Stimulated activated CD8-positive, alpha-beta memory T cell treated with anti-CD3 and anti-CD28 coated beads, Interleukin-7, amount 100 ng/mL, for 4 hours (primary cell): ENCODE measurements at places on chromosomes 7 and 10.

DNA sequence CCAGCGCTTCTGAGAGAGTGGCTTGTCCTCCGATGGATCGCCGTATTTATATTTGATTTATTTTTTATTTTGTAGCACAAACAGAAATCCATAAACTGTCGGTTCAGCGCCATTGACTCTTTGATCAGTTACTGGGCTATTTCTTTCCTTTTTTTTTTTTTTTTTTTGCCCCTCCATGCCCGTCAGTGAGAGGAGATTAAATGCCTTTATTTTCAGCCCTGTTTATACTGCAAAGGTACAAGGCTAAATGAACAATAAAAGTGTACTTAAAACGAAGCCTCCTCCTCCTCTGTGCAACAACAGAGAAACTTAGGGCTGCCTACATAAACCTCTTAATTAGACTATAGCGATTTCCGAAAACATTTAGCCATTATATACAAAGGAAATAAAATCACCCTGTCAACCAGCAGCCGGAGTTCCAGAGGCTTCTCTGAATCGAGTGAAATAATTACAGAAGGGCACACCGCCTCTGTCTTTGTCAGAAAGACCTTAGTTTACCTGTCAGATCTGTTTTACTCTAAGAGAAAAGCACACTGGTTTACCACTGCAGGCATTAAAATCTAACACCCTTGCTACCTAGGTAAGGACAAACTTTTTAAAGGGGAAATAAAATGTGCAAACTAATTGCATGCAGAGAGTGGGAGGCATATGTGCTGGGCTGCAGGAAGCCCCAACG, 3.5 kb downstream of the EBF3 start:
- no peak for DNase-seq

DNA sequence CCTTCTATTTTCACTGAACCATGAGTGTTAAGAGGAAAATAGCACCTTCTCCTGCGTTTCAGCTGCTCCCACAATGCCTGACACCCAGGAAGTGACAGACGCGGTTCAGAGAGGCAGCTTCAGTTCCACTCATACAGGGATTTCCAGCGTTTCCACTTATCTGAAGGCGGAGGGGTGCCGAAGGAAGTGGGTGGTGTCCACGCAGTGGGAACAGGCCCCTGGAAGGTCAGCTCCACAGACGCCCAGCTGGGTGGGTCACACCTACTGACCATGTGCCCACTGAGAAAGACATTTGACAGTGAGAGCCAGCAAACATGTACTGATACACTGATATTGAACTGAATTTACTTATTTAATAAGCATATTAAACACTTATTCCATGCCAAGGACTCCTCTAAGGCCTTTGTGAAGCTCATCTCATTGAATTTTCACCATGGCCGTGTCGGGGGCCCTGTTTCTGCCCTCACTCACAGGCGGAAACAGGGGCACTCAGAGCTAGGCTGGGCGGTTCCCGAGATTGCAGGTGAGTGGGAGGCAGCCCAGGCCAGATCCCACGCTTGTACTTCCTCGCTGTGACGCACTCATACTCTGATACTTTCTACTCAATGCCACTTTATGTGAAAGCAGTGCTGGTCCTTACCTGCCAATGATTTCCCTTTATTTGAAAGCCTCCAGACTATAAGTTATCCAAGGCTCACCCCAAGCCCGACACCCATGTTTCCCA, 96.8 kb downstream of the TCERG1L start:
- DNase-seq: no peak

- DNase-seq: no peak
Measured at GRCh38 chr10:133489816-133490588, 36.3 kb downstream of the SCART1 start.

DNA sequence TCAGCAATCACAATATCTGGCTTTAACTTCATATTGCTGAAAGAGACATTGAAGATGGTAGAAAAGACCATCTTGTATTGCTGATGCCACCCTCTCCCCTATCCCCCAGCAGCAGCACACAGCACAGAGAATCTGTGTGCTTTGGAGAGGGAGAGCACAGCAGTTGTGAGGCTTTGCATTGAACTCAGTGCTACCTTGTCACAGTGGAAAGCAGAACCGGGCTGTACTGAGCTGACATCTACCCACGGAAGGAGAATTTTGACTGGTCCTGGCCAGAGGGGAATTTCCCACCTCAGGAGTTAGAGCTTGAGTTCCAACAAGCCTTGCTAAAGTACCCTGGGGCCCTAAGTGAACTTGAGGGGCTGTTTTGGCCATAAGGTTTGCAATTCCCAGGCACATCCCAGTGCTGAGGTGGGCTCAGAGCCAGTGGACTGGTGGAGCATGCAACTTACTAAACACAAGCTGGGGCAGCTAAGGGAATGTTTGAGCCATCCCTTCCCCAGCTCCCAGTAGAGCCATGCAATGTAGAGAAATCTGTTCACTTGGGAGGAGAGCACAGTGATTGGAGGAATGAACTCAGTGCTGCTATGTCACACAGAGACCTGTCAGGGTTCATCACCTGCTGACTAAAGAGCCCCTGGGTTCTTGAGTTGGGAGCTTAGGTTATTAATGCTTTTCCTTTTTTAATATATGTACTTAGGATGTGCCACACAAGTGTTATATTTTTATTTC, 62.1 kb downstream of the OR13A1 start:
- DNase-seq: no peak
